Calu3 (cell line): ENCODE measurements at places on chromosomes 3 and 15. TPM values are rescaled to one million over a fixed set of nuclear protein-coding genes. Genes with fewer than 3 reads are reported as not detected.

SMAD6 gene
- total RNA-seq = 49.6 and 58.6 TPM in 2 replicates

CFAP161 gene
- total RNA-seq = not detected in 2 replicates

NANOGP8 gene
- not detected in 2 replicates for total RNA-seq

LRRN1 gene
- 12.6 and 22.1 TPM in 2 replicates for total RNA-seq

AADACL2 gene
- not detected in 2 replicates for total RNA-seq

ACVR2B gene
- 5.2 and 6.2 TPM in 2 replicates for total RNA-seq

ATP2B2 gene
- not detected in 2 replicates for total RNA-seq

ROBO2 gene
- not detected in 2 replicates for total RNA-seq

SCAANT1 gene
- total RNA-seq = not detected in 2 replicates

A4GNT gene
- total RNA-seq = not detected in 2 replicates

DNA sequence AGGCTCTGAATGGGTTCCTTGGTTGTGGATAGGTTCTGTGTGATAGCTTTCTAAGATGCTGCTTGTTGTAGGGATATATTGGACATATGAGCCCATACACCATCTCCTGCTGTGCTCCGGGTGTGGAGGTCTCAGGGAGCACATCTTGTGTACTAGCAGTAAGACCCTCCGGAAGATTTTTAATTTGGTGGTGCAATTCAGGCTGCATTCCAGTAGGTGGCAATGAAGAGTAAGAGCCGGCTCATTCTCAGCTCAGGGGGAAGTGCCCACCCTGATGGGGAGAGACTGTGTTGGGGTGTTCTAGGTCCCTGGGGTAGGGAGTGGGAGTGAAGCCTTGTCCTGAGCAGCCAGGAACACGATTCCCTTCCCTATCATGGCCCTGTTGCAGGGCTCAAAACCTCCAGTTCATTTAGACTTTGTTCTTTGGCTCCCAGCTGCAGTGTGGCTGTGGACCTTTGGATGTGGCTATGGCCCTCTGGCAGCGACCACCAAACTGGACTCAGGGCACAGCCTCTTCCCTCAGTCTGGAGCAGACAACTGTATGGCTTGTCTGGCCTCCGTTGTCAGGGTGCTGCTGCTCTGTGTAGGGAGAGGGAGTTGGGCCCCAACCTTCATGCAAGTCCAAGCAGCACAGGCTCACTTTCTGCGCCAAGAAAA, 104.7 kb downstream of the UNC13C start:
- no peak overlapping the region for H3K27ac ChIP-seq
- H3K4me1 ChIP-seq = no peaks in the 10 kb centered on the region
- no peaks in the 10 kb centered on the region for H3K36me3 ChIP-seq
- DNase-seq = peak; percentile 20

DNA sequence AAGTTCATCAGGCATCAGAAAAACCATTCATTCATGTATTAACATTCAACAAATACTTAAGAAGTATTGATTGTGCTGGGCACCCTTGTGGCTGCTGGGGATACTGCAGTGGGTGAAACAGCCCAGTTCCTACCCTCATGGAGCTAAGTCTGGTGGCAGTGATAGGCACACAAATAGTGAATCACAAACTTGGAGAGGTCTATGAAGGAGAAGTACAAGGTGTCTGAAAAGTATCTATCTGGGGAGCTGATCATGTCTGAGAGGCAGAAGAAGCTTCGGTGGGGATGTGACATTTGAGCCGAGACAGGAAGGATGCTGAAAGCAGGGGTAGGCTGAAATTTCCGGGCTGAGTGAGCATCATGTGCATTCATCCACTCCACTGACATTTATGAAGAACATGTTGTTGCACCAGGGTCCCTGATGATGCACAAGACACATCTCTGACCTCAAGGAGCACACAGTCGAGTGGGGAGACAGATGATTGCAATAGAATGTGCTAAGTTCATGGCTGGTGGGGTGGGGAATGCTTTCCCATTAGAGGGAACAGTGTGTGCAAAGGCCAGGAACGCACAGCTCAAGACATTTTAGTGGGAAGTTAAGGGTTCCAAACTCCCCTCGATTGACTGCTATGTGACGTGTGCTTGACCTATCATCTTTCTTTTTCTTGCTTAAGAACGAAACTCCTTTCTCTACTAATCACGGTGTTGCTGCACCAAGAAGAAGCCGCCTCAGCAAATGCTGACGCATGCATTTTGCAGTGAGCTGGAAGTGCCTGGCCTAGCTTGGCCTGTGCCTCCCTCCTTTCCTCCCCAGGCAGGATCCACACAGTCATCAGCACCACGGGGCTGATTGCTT, 309.1 kb upstream of the ICE2 start:
- no peak overlapping the region for H3K4me3 ChIP-seq
- H3K4me1 ChIP-seq = no peaks in the 10 kb centered on the region
- peaks cover 99% of the 10 kb centered on the region for H3K27me3 ChIP-seq
- H3K27ac ChIP-seq = no peak overlapping the region
- H3K36me3 ChIP-seq = no peaks in the 10 kb centered on the region

- no peak overlapping the region for H3K4me3 ChIP-seq
- no peak overlapping the region for H3K27ac ChIP-seq
Observed at GRCh38 chr3:44065311-44066094, 176.2 kb upstream of the TOPAZ1 start.

- no peak overlapping the region for H3K4me3 ChIP-seq
- no peaks in the 10 kb centered on the region for H3K27me3 ChIP-seq
- peaks cover 21% of the 10 kb centered on the region for H3K4me1 ChIP-seq
- DNase-seq = no peak
- no peak overlapping the region for H3K27ac ChIP-seq
Observed at GRCh38 chr3:139118835-139119234, 74.1 kb upstream of the PRR23C start.

GRCh38 chr3:53122933-53123305, 7.3 kb downstream of the RFT1 start:
- H3K27me3 ChIP-seq = no peaks in the 10 kb centered on the region
- H3K27ac ChIP-seq = no peak overlapping the region
- DNase-seq = no peak
- no peaks in the 10 kb centered on the region for H3K4me1 ChIP-seq
- H3K4me3 ChIP-seq = no peak overlapping the region
- peaks cover 26% of the 10 kb centered on the region for H3K36me3 ChIP-seq

DNA sequence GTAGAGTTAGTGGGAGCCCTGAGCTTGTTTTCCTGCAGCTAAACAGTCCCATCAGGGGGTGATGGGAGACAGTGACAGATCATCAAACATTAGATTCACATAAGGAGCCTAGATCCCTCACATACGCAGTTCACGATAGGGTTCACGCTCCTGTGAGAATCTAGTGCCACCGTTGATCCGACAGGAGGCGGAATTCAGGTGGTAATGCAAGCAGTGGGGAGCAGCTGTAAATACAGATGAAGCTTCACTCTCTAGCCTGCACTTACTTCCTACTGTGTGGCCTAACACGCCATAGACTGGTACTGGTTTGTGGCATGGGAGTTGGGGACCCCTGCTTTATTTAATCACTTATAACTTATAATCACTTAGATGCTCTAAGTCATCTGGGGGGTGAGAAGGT, 179.1 kb downstream of the AKAP13 start:
- H3K36me3 ChIP-seq = peaks cover 19% of the 10 kb centered on the region
- H3K27ac ChIP-seq = no peak overlapping the region
- H3K4me3 ChIP-seq = no peak overlapping the region
- no peak for DNase-seq

DNA sequence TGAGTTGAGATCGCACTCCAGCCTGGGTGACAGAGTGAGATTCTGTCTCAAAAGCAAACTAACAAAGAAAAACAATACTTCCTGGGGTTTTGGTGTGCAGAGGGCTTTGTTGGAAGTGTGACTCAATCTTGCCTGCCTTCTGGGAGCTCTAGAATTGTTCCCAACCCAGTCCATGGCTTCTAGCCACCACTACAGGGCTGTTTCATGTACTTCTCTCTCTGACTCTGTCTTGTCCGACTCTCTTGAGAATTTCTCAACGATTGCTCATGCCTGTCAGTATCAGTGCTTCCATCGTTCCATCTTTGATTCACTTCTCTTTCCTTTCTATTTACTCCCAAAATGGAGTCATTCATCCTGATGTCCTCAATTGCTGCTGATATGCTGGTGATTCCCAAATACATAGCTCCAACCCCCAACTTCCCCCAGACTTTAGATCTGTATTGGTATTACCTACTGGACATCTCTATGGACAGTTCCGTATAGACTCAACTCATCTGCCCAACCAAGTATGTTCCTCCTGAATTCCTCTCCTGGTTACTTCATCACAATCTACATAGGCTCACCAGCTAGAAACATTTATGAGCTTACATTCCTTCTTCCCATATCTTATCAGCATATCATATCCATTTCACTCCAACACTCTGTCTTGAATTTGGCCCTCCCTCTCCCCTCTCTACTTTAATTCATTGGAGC, 1.8 kb upstream of the AP2M1 start:
- no peak overlapping the region for H3K27ac ChIP-seq
- H3K27me3 ChIP-seq = no peaks in the 10 kb centered on the region
- DNase-seq = no peak

DNA sequence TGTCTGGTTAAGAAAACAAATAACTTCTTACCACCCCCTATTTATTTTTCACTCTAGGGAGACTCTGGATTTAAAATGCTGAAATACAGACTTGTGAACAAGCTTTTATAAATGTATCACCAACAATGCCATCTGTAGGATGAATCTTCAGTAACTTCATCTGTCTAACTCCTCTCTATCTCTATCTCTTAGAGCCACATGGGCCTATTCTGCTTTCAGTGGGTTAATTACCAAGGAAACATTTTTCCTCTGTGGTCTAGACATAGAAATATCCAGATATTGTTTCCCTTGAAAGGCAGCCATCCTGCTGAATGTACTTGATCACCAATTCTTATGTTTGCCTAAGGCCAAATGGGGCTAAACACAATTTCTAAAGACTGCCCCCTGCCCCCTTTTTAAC, 167.6 kb upstream of the COL8A1 start:
- no peak for DNase-seq
- no peak overlapping the region for H3K27ac ChIP-seq
- no peaks in the 10 kb centered on the region for H3K36me3 ChIP-seq
- H3K4me3 ChIP-seq = no peak overlapping the region

GRCh38 chr3:170701696-170702678, 116.1 kb upstream of the SLC7A14 start:
- no peak overlapping the region for H3K27ac ChIP-seq
- H3K36me3 ChIP-seq = no peaks in the 10 kb centered on the region
- peaks cover 2% of the 10 kb centered on the region for H3K27me3 ChIP-seq

DNA sequence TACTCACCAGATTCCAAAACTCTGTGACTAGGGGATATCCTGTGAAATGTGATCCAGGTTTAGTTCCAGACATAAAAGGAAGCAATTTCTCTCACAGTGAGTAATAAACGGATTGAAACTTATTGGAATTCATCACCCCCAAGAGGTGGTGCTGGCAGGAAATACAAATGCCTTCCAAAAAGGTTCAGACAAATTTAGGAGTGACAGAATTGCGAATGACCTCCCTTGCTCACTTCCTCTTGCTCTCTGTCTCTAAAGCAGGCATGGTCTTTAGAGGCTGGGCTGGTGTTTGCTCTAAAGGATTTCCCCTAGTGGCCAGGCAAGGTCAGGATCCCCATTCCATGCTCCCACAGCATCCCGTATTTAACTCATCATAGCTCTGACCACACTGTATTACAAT, 449.4 kb upstream of the PPP2R3A start:
- H3K4me3 ChIP-seq = no peak overlapping the region
- H3K4me1 ChIP-seq = peaks cover 11% of the 10 kb centered on the region
- peaks cover 36% of the 10 kb centered on the region for H3K27me3 ChIP-seq
- no peak overlapping the region for H3K27ac ChIP-seq
- DNase-seq = no peak
- H3K36me3 ChIP-seq = no peaks in the 10 kb centered on the region

DNA sequence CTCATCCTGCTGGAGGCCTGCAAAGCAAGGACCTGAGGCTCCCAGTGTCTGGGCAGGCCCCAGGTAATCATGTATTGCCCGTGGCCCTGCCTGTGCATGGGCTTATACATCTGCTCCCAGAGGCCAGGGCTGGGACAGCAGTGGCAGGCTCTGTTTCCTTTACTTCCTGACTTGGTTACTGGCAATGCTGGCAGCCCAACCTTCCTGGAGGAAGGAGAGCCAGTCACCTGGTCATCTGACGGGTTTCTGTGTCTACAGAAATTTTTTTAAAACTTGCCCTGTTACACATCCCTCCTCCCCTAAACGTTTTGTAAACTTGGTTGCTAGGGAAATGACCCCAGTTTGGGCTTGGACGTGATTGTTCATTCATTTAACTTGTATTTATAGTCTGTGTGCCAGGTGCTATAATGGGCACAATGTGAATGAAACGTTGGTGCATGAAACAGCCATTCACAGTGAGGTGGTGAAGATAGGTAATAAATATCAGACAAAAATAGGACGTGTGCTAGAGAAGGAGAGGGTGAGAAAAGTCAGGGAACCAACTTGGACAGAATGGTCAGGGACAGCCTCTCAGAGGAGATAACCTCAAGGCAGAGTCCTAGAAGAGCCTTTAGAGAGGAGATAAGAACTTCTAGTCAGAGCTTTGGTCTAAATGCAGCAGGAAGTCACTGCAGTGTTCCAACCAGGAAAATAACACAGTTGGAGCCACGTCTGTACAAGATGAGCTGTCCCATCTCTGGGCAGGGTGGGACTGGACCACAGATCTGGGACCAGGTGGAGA, 14.1 kb downstream of the TEX264 start:
- H3K4me3 ChIP-seq = no peak overlapping the region
- H3K27ac ChIP-seq = no peak overlapping the region
- peaks cover 19% of the 10 kb centered on the region for H3K4me1 ChIP-seq
- DNase-seq = no peak

DNA sequence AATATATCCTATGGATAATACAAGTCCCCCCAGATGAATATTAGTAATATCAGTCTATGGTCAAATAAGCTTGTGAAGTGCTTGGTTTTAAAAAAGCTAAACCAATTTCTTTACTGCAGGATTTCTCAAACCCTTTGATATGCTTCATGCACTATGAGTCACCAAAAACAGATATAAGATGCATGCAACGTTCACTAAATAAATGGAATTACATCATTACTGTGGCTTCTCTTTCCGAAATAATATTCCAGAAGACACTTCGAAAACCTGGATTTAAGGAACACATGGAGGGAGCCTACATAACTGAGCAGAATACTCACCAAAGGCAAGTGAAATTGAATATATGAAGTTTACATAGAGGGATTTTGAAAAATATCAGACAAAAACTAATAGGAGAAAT, 126.3 kb upstream of the ABI3BP start:
- peaks cover 10% of the 10 kb centered on the region for H3K4me1 ChIP-seq
- no peaks in the 10 kb centered on the region for H3K36me3 ChIP-seq
- no peak overlapping the region for H3K4me3 ChIP-seq
- H3K27me3 ChIP-seq = no peaks in the 10 kb centered on the region
- DNase-seq = no peak
- no peak overlapping the region for H3K27ac ChIP-seq

GRCh38 chr15:39499681-39500080, 81.2 kb upstream of the THBS1 start:
- no peaks in the 10 kb centered on the region for H3K27me3 ChIP-seq
- no peak overlapping the region for H3K4me3 ChIP-seq
- H3K36me3 ChIP-seq = no peaks in the 10 kb centered on the region
- no peak overlapping the region for H3K27ac ChIP-seq
- no peak for DNase-seq
- no peaks in the 10 kb centered on the region for H3K4me1 ChIP-seq

DNA sequence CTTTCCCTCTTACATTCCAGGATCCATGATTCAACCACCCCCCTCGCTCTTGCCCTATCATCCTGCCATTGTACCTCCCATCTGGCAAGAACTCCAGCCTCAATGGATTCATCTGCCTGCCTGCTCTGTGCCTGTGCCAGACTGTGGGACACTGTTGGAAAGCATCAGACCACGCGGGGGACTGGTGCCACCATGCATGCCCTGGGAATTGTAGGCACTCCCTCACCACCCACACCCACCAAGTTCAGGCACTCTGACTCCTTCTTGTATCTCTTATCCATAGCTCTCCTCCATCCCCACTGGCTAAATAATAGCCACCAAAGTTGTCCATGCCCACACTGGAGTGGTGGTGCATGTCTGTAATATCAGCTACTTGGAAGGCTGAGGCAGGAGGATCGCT, 143.8 kb downstream of the TPRA1 start:
- no peak for DNase-seq
- H3K27me3 ChIP-seq = peaks cover 90% of the 10 kb centered on the region
- no peak overlapping the region for H3K4me3 ChIP-seq
- H3K36me3 ChIP-seq = no peaks in the 10 kb centered on the region
